Fibroblast of skin of abdomen (primary cell): ENCODE measurements at places on chromosomes 11 and 22.

- peak; percentile 37 for DNase-seq
Measured at GRCh38 chr22:41917903-41918791, 3.3 kb upstream of the SHISA8 start.

DNA sequence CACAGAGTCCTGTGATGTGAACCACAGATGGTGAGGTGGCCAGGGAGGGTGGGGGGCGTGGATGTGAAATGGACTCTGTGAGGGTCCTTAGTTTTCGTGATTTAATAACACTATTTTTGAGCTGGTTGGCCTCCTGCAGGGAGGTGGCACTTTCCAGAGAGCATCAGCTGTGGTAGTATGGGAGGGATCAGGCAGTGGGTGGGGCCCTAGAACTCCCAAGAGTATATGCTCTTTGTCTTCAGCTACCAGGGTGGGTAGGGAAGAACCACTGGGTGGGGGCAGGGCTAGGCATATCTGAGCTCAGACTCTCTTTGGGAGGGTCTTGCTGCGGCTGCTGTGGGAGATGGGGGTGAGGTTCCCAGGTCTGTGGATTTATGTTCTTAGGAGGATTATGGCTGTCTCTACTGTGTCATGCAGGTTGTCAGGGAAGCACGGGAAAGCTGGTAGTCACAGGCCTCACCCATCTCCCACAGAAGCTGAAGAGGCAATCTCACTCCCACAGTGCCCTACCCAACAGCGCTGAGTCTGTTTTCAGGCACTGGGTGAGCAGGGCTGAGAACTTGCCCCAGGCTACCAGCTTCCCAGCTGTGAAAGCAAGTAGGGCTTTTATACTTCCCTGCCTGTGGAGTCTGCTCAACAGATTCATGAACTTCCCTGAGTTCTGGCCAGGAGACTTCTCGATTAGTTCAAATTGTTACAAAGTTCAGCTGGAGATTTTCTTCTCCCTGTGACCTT is 47.9 kb upstream of the SNX19 start:
- DNase-seq, result no peak

DNA sequence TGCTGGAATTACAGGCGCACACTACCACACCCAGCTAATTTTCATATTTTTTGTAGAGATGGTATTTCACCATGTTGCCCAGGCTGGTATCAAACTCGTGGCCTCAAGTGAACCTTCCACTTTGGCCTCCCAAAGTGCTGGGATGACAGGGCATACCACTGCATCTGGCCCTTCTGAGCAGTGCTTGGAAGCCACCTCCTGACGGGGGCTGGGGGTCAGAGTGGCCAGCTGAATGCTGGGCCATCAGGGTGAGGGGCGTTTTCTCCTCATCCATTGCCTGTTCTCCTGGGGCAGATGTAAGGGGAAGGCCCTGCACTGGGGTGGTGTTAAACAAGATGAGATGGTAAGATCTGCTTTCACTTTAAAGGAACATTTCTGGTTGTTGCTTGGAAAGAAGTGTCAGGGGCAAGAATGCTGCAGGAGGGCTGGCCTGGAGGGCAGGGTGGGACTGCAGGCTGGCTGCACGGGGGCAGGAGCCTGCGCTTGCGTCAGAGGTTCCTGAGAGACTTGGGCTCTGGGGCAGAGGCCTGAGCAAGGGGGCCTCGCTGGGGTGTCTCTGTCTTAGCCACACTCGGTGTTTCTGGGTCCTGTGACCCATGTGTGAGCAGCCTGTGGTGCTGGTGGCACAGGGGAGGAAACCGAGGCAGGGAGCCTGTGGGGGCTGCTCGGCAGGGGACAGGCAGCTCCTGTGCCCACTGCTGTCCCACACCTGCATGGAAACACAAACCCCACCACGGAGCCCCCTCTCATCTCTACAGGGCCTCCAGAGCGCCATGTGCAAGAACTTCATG is 17.2 kb downstream of the DGCR6L start:
- no peak for DNase-seq

- no peak for DNase-seq
Measured at GRCh38 chr11:103167166-103167565, 57.9 kb downstream of the DYNC2H1 start.

DNA sequence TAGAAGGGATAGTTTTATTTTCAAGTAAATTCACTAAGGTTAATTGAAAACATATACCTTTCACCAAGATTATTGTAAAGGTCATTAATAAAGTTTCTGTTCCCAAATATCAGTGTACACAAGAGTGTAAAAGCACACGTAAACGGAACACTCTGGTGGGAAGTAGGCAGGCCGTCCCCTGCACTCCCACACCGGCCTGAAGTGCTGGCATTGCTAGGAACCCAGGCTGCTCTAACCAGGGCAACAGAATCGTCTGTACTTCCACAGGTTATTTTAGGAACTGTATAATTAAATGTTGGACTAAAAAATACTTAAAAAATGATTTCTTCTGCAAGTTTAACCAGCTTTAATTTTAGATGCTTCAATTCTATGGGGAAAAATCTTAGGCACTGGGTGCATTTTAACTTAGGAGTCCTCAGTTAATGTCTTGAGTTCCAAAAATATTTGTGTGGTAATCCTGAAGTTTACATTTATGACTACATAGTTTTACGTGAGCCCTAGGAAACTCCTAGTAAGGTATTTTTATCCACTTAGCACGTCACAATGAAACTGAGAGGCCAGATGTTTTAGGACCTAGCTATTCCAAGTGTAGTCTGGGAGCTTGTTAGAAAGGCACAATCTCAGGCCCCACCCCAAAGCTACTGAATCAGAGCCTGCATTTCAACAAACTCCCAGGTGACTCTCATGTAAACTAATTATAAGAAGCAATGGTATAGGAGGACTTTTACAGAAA is 31.2 kb downstream of the KMT5B start:
- DNase-seq, result no peak

- DNase-seq, result no peak
Measured at GRCh38 chr22:44132724-44133123, 48.0 kb upstream of the PARVG start.

DNA sequence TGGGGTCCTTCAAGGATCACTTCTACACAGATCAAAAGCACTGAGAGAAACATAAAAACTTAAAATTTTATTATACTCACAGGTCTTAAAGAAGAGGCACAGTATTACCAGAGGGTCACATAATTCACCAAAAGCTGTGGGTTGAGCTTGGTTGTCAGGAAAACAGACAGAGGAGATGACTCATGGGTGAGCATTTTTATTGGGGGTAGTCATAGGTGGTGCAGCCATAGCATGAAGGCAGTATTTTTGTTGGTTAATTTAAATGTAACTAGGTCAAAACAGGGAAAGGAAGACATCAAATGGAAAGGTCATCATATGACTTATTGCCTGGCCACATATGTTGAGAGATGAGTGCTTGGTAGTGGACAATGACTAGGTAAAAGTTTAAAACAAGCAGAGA is 24.2 kb downstream of the OR5B17 start:
- DNase-seq, result peak; percentile 75

DNA sequence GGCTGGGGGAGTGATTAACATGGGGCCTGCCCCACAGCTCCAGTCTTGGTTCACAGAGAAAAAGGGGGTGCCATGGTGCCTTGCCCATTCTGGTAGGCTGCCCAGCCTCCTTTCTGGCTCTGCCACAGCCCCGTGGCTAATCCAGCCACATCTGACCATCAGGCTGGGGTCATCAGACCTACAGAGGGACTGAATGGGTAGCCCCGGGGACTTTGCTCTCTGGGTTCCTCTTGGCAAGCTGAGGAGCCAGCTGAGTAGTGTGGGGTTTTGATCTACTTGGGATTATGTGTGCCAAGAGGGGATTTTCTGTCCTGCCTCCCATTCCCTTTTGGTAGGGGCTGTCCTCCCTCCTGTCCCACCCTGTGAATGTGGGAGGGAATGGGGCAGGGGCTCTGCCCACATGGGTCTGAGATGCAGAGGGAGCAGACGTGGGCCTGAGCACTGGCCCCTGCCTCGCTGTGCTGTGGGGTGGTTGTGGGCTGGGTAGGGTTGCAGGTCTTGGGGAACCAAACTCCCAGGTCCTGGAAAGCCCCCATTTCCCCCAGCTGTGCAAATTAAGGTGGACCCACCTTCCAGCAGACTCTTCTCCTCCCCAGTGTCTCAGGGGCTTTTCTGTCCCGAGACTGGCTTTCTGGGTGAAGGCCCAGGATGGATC is 32.0 kb downstream of the CD82 start:
- DNase-seq, result no peak

GRCh38 chr11:8671651-8672062 is 10.8 kb downstream of the TRIM66 start:
- DNase-seq, result no peak
